NCI-H2029 (cell line): ENCODE measurements at places on chromosomes 5 and 9.

DNA sequence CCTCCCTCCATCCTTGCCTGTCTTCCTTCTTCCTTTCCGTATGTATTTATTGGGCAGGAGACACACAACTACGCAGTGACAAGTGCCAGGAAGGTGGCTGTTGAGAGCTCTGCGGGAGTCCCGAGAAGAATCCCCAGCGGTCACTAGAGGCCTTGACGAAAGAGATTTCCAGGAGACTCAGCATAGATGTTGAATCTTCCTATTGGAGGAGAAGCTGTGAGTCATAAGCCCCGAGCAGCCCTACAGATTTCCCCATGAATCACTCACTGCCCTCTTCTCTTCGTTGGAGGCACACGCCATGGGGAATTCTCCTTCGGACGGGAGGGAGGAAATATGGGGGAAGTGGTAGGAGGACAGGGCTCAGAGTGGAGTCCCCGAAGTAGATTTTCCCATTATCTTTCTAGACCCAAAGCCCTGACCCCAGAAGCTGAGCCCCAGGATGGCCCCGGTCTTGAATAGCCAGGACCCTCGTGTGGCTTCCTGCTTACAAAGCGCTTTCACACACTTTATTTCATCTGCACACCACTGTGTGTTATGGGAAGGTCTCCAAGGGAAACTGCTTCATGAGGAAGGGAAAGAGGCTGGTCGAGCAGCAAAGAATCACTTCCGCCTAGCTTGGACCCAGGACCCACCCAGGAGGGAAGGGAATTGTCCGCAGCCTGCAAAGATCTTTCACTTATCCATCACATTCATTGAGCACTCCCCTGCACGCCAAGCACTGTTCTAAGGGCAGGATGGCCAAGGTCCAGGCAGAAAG, 12.7 kb downstream of the DUSP1 start:
- DNase-seq: no peak

DNA sequence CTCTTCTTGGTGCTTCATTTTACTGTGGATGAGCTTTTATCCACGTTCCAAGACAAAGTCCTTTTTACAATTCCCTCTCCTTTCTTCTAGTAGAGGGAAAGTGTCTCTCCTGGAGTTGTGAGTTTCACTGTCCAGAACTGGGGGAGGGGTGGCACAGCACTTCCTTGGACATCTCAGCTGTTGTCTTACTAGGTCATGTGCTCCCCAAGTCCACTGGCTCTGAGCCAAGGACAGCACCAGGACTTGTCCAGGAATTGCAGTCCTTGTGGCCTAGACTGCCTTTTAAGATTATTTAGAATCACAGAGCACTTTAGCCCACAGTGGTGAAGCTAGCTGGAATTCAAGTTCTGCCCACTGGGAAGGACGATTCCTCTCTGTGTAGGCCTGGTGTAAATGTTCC, 700.2 kb upstream of the PTPRD start:
- DNase-seq: peak; percentile 12

GRCh38 chr5:151670953-151671636, 15.6 kb downstream of the SPARC start:
- no peak for DNase-seq

- DNase-seq: no peak
These were observed 21.7 kb upstream of the ACTBL2 start for GRCh38 chr5:57504357-57504756.

- no peak for DNase-seq
These were observed 175.3 kb downstream of the RFK start for GRCh38 chr9:76218886-76219445.

GRCh38 chr5:16412556-16412955, 53.0 kb downstream of the ZNF622 start:
- DNase-seq: no peak

DNA sequence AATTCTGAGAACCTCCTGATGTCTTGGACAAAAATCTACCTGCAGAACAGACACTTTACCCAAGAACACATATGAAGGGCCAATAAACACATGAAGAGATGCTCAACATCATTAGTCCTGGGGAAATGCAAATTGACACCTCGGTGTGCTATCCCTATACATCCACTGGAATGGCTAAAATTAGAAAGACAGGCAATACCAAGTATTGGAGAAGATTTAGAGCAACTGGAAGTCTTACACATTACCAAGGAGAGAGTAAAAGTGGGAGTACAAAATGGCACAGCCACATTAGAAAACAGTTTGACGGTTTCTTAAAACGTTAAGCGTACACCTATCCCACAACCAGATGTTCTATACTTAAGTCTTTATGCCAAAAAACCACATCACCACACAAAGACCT, 3.3 kb upstream of the TDRD7 start:
- no peak for DNase-seq

DNA sequence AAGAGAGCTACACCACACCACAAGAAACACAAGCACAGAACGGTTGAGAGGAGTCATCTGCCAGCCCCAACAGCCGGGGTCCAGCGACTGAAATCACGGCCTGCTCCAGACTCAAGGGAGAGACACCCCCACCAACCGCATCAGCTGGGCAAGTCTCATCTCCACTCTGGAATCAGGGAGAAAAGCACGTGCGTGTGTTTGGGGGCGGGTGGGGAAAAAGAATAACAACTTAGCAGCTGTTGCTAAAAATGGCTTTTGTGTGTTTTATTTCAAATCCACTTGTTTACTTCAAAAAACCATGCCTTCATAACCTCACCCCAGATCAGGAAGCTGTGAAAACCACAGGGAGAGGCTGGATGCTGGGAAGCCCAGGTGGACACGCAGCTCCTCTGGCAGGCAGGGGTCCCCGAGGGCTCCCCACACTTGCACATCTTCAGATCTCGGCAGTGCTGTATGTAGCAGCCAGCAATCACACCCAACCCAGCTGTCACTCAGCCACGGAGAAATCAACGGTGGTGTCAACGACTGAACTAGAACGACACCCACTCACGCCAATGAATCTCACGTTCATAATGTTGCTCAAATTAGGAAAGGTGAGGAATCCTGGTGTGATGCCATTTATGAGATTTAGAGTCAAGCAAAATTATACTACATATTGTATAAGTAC, 19.0 kb downstream of the PNPLA7 start:
- DNase-seq: no peak

- no peak for DNase-seq
These were observed 2.0 kb downstream of the LIFR start for GRCh38 chr5:38554403-38554802.

DNA sequence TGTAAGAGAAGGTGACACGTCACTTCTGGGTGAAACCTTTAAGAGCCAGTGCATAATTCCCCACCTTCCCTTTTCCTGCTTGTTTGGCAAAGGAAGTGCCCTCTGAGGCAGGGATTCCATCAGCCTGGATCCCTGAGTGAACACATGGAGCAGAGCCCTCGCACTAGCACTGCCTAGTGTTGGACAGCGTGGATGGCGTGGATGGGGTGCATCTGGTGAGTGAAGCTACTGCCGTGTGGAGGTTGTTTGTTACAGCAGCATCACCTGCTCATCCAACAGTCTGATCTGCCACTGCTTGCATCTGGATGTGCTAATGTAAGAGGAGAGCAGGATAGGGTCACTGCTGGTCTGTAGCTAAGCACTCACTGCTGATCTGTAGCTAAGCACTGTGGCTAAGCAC, 35.2 kb downstream of the SLC35D2 start:
- DNase-seq: no peak

DNA sequence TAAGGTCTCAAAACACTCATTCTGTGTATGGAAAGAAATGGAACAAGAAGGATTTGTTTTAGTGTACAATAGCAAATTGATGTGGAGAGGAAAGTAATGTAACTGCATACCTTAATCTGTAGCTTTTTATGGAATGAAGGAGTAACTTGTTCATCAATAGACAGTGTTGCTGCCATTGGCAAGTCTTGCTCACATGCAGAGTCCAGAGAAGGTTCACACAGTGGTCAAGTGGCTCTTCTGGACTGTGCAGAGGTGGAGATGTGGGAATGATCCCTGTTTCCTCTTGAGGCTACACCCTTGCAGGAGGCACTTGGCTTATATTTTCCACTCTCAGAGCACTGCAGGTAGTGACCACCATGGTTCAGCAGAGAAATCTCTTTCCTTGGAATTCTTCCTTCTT, 132.9 kb upstream of the ANKH start:
- peak; percentile 34 for DNase-seq

DNA sequence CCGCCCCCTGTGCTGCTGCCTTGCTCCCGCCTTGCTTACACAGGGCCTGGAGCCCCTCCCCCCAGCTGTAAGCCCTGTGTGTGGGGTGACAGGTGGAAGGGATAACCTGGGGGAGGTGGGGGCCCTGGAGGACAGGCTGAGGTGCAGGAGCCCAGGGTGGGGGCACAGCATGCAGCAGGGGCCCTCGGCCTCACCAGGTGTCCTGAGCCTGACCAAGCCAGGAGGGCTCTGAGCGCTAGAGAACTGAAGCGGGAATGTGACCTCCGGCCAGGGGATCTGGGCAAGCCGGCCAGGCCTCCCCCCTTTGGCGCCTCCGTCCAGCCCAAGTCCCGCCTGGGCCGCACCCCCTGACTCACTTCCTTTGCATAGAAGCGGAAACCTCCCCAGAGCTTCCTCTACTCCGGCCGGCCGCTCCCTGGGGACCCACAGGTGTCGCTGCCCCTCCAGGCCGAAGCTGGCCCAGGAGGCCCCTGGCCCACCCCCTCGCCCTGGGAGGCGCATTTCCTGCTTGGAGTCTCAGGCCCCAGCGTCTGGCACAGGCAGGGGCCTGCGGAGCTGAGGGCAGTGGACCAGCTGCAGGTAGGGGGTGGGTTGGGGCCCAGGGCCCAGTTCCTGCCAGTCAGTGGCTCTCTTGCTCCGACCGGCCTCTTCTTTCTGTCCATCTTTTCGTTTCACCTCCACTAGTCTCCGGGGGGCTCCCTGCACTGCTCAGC, at the start of gene TOR4A:
Gene TOR4A (plus strand): TSS at position 398 of the 713 bp plus-strand sequence. CDS start 964 bp downstream, outside the sequence.
- DNase-seq: no peak

DNA sequence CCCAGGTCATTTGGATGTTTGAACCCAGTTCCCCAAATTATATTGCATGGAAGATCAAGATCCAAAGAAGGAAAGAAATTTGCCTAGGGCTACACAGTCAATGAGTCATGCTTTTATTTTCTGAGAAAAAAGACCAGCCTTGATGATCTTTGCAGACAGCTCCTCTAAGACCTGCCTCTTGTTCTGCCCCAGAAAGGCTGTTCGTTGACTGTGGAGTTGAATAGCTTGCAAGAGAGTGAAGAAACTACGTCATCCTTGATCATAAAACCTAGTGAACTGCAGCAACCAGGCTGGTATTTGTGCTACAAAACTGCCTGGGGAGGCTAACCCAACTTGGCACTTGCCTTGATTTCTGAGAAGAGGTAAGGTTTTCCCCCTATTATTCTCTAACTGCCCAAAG, 263.9 kb downstream of the PAPPA start:
- DNase-seq: no peak

GRCh38 chr5:180642181-180642775, 7.1 kb downstream of the FLT4 start:
- DNase-seq: no peak

GRCh38 chr5:107372723-107373450, 297.9 kb downstream of the EFNA5 start:
- no peak for DNase-seq

DNA sequence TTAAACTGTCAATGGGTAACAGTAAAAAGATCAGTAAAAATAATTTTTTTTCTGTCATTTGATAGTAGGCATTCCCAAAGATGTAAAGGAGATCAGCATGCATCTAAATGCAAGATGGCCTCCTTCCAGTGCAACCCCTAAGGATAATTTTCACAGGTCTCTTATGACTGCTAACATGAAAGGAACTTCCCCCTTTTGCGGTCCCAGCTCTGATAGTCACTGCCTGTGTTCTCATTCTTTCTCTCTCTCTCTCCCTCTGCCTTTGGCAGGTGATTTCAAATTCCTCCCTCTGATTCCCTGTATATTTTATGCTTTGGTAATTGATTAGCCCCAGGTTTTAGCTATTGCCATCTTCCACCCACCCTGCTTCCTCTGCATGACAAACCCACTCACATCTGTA, 8.9 kb downstream of the SPINK14 start:
- DNase-seq: no peak

DNA sequence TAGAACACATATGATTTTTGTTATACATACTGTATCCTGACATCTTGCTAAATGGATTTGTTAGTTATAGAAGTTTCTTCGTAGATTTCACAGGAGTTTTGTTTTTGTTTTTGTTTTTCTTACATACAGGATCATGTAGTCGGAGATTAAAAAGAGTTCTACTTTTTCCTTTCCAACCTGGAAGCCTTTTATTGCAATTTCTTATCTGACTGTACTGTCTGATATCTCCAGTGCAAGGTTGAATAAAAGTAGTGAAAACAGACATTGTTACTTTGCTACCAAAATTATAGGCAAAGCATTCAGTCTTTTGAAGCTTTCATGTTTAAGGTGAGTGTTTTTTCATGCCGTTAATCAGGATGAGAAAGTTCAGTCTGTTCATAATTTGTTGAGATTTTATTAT, 117.4 kb upstream of the PRSS3 start:
- DNase-seq: no peak

DNA sequence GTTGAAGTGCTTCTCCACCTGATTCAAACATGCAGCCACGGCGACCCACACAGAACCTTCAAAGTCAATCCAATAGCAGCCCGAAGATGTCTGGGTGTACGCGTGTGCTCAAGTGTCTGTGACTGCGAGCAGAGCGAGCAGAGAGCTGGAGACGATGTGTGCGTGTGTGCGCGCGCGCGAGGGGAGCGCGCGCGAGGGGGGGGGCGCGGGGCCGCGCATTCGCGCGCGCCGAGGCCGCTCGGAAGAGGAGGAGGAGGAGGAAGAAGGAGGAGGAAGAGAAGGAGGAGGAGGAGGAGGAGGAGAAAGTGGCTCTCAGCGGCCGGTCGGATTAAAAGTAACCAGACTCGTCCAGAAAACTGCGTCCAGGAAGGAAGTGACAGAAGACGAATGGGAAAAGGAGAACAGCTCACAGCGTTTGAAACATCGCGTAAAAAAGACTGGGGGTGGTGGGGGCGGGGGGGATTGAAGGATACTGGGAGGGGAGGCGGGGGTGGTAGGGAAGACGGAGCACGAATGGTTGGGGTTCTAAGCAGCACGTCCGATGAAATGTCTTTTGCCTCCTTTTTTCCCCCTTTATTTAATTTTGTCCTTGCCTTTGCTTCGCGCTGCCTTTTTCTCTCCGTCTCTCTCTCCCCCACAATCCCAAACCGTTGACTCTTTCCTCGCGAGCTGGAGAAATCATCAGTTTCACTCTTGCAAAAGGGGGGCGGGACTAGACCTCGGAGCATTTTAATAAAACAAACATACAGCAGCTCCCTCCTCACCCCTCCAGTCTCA, at the start of gene MEF2C:
Gene MEF2C (minus strand): TSS at position 126 of the 777 bp plus-strand sequence. CDS start 59,396 bp downstream, outside the sequence.
- peak; percentile 57 for DNase-seq

DNA sequence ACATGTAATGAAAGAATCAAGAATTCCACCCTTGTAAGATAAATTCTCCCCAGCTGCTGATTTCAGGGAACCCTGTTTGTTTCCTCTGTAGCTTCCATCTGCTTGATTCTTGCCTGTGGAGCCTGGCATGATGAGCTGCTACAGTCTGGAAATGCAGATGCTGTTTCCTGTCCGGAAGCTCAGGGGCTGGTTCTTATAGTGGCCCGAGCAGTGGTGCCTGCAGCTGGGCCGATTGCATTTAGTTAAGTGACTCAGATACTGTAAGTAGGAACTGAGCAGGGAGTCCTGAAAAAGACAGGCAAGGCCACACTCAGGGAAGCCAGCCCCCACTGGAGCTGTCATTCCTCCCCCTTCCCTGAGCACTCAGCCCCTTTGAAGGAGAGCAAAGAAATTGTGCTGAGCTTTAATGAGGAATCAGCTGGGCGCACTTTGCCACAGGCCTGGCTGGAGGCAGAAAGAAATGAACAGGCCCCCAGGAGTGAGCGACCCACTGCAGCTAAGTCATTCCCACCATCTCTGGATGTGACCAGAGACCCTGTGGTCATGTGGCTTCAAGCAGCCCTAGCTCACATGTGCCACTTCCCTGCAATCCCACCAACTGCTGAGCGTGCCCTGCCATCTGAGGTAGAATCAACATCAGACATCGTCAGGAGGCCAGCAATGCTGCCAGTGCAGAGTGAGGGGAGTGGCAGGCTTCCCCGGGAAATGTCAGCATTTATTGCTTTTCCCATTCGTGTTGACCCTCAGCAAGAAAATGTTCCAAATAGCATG, 206.0 kb upstream of the WWC1 start:
- DNase-seq: no peak
